ENCODE measurements at places on chromosomes 12 and 14.

GRCh38 chr14:90114554-90114953 is 52.8 kb downstream of the KCNK13 start:
- DNase-seq: no peak

GRCh38 chr12:39435531-39435930 is 7.4 kb downstream of the KIF21A start:
- no peak for DNase-seq

DNA sequence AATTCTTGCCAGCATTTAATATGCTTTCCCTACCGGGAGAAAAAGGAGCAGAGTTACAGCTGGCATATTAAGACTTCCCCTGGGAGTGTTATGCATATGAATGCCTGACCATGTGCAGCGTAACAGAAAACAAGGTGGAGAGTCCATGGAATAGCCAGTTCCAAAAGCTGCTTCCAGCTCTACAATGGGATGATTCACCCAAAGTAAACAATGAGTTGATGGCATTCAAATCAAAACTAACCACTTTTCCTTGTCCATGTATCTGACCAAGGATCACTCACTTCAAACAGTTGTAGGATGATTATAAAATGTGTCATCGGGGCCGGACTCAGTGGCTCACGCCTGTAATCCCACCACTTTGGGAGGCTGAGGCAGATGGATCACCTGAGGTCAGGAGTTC is 48.1 kb upstream of the BICDL1 start:
- no peak for DNase-seq

- DNase-seq: no peak
Measured at GRCh38 chr12:75641031-75641780, 129.8 kb upstream of the KRR1 start.

DNA sequence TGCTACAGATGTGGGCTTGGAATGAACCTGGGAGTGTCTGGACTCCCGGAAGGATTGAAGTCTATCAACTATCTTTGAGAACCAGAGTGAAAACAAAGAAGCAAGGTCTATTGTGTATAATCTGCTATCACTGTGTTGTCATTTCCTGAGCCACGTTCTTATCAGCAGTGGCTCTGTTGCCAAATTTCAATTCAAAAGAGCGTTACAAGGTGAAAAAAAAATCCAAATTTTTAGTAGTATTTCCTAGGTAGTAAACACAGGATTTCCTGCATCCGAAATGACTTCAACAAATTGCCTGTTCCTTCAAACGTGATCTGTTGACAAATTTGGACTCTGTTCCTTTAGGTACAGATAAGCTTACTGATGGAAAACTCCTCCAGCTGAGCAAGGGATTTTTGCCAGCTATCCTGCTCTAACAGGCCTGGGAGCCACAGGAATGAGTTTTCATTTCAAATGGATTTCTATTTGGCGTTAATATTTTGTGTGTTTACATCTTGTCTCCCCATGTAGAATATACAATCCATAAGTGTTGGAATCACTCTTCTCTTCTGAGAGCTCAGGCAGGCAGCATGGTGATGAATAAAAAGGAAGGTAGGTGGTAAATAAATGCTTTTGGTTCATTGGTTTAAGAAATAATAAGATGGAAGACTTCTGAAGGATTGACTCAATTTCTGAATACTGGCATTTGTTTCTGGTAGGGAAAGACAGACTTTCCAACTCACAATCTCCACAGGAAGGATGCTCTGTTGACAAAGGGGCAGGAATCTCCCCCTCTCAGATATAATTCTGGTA is 58.5 kb downstream of the GPR135 start:
- DNase-seq: no peak

DNA sequence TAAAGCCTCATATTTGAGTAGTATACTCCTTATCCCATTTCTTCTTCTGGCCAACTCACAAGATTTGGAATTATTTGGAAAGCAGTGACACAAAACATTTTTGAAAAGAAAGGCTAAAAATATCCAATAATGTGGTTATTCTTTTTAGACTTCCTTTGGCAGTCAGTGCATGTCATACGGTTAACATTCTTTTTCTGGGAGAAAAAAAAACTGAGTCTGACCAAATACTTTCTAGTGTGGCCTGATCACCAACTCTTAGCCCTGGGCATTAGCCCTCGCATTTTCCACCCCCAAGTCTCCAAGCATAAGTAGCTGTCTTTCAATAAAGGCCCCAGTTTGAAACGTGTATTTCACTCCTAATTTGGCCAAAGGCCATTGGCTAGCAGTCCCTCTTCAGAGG is 5.9 kb downstream of the RASSF3 start:
- DNase-seq: no peak

DNA sequence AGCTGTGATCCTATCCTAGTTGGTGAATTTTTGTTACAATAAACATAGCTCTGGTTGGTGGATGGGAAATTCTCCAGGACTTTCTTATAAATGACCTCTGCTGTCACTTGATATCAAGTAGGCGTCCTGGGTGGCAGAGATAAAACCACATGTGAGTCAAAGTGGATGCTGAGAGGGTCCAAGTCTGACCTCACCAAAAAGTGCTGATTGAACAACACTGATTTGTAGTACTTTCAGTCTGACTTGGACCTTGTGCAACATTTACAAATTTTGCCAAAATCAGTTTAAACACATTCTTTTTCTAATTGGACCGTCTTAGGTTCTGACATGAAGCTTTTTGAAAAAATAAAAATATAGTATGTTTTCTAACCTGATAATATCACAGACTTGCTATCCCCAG is 585.6 kb downstream of the GALC start:
- no peak for DNase-seq

DNA sequence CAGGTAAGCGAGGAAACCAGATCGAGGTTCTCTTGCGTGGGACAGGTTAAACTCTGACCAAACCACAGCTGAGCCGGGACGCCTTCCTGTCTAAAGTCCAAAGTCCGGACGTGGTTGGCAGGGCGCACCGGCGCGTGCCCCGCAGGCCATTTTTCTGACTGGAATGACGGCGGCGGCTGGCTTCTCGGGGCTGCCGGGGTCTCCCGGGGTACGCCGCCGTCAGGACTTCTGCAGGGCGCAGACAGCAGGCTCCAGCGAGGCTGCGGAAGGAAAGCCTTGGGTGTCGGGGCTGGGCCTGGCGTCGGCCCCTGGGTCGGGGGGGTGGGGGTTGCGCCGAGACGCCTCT is 32.8 kb downstream of the MIA2 start:
- no peak for DNase-seq
